Natural killer cell (primary cell): ENCODE measurements at places on chromosomes 2 and 18.

- H3K27me3 ChIP-seq = no peaks in the 10 kb centered on the region
- peaks cover 4% of the 10 kb centered on the region for H3K4me1 ChIP-seq
- no peaks in the 10 kb centered on the region for H3K36me3 ChIP-seq
These were observed 46.3 kb upstream of the CREB1 start for GRCh38 chr2:207483477-207483876.

GRCh38 chr2:79511320-79511951 is 1.4 kb upstream of the CTNNA2 start:
- H3K27me3 ChIP-seq = peaks cover 6% of the 10 kb centered on the region
- no peak for DNase-seq
- no peak overlapping the region for H3K27ac ChIP-seq
- H3K36me3 ChIP-seq = no peaks in the 10 kb centered on the region

- no peak overlapping the region for H3K27ac ChIP-seq
- H3K36me3 ChIP-seq = no peaks in the 10 kb centered on the region
- H3K4me3 ChIP-seq = no peak overlapping the region
- no peaks in the 10 kb centered on the region for H3K27me3 ChIP-seq
These were observed 81.4 kb downstream of the MYCN start for GRCh38 chr2:16021611-16022363.

- H3K4me3 ChIP-seq = no peak overlapping the region
- no peak for DNase-seq
- no peaks in the 10 kb centered on the region for H3K4me1 ChIP-seq
- no peaks in the 10 kb centered on the region for H3K27me3 ChIP-seq
- H3K27ac ChIP-seq = no peak overlapping the region
- no peaks in the 10 kb centered on the region for H3K36me3 ChIP-seq
These were observed 155.8 kb upstream of the RND3 start for GRCh38 chr2:150643114-150643725.

- H3K27me3 ChIP-seq = no peaks in the 10 kb centered on the region
- DNase-seq = no peak
- H3K27ac ChIP-seq = no peak overlapping the region
- H3K4me1 ChIP-seq = no peaks in the 10 kb centered on the region
- H3K36me3 ChIP-seq = no peaks in the 10 kb centered on the region
- no peak overlapping the region for H3K4me3 ChIP-seq
These were observed 455.1 kb upstream of the DDX18 start for GRCh38 chr2:117359266-117359914.

GRCh38 chr2:176135035-176135440 is 5.5 kb downstream of the HOXD8 start:
- no peak overlapping the region for H3K4me3 ChIP-seq
- no peaks in the 10 kb centered on the region for H3K36me3 ChIP-seq
- H3K27ac ChIP-seq = no peak overlapping the region

DNA sequence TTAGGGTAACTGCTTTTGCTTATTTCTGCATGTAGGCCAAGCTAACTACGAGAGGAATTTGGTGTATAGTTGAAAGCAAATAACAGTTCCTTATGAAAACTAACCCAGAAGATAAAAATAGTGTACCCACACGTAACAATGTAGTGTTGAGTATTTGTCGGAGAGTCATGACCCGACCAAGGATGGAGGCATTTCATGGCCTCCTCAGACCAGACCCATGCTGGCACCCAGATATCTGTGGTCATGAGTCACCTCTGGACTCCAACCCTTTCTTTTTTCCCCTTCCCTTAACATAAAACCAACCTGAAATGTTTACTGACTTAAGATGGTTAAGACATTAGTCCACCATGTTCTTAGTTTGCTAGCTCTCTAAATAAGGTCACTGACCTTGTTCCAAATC is 318.7 kb downstream of the NOL4 start:
- DNase-seq = no peak
- H3K27me3 ChIP-seq = no peaks in the 10 kb centered on the region
- no peak overlapping the region for H3K27ac ChIP-seq
- no peaks in the 10 kb centered on the region for H3K4me1 ChIP-seq

- H3K36me3 ChIP-seq = no peaks in the 10 kb centered on the region
- H3K4me3 ChIP-seq = no peak overlapping the region
- H3K27ac ChIP-seq = no peak overlapping the region
- no peak for DNase-seq
- H3K27me3 ChIP-seq = no peaks in the 10 kb centered on the region
- H3K4me1 ChIP-seq = no peaks in the 10 kb centered on the region
These were observed 27.6 kb upstream of the ASB1 start for GRCh38 chr2:238399094-238399493.

GRCh38 chr2:15315411-15315810 is 245.7 kb downstream of the NBAS start:
- no peak for DNase-seq
- no peaks in the 10 kb centered on the region for H3K27me3 ChIP-seq
- peaks cover 36% of the 10 kb centered on the region for H3K4me1 ChIP-seq
- peak overlapping the region; percentile 43 for H3K27ac ChIP-seq

DNA sequence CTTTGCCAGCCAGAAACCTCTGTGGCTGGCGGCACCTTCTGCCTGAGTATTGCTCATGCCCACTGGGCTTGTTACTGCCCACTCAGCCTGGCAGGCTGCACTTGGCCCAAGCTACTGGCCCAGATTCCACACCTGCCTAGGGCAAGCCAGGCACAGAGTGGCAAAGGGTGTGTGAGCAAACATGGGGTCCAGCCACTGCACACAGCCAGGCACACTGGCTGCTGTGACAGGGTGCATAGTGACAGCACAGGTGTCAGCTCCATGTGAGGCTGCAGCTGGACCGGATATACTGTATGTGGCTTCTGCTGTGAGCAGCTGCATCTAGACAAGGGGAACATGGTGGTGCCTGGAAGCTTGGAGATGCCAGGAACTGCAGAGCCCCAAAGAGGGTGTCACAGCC is 113.9 kb downstream of the COPS8 start:
- DNase-seq = no peak
- no peak overlapping the region for H3K4me3 ChIP-seq
- no peaks in the 10 kb centered on the region for H3K36me3 ChIP-seq
- H3K27ac ChIP-seq = no peak overlapping the region

GRCh38 chr18:42025491-42025890 is 70.5 kb downstream of the PIK3C3 start:
- no peaks in the 10 kb centered on the region for H3K4me1 ChIP-seq
- H3K27me3 ChIP-seq = no peaks in the 10 kb centered on the region
- H3K4me3 ChIP-seq = no peak overlapping the region
- no peak overlapping the region for H3K27ac ChIP-seq
- peaks cover 32% of the 10 kb centered on the region for H3K36me3 ChIP-seq

DNA sequence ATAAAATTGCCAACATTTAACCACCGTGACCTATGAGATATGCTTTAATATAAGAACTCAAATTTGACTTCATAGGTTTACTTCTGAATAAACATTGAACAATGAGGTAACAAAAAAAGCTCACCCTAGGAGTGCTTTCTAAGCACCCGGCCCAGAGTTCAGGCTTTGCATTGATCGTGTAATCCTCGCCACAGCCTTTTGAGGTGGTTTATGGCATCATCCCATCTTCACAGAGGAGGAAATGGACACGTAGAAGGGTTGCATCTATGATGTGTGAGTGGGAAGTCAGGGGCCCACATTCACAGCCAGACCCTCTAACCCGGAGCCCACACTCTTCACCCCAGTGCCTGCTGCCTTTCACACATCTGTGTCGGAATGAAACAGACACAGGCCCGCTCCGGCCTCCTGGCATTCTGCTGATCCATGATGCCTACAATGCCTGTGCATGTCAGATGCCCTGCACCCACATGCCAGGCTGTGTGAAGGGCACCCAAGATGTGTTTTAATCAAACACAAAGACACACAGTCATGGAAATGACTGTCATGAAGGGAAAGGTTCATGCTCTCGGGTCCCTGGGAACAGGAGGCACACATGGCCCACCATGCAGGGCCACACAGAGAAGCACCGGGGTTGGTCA is 48.6 kb upstream of the RPL31 start:
- DNase-seq = peak; percentile 23
- H3K4me1 ChIP-seq = no peaks in the 10 kb centered on the region
- H3K4me3 ChIP-seq = no peak overlapping the region
- H3K27ac ChIP-seq = no peak overlapping the region
- no peaks in the 10 kb centered on the region for H3K27me3 ChIP-seq

- no peaks in the 10 kb centered on the region for H3K4me1 ChIP-seq
- no peak overlapping the region for H3K27ac ChIP-seq
- no peak overlapping the region for H3K4me3 ChIP-seq
- no peaks in the 10 kb centered on the region for H3K27me3 ChIP-seq
- no peaks in the 10 kb centered on the region for H3K36me3 ChIP-seq
These were observed 519.1 kb downstream of the SOX11 start for GRCh38 chr2:6211236-6211635.

GRCh38 chr2:174193737-174194136 is 54.6 kb downstream of the OLA1 start:
- no peaks in the 10 kb centered on the region for H3K36me3 ChIP-seq
- no peak for DNase-seq
- no peak overlapping the region for H3K27ac ChIP-seq
- no peaks in the 10 kb centered on the region for H3K27me3 ChIP-seq

DNA sequence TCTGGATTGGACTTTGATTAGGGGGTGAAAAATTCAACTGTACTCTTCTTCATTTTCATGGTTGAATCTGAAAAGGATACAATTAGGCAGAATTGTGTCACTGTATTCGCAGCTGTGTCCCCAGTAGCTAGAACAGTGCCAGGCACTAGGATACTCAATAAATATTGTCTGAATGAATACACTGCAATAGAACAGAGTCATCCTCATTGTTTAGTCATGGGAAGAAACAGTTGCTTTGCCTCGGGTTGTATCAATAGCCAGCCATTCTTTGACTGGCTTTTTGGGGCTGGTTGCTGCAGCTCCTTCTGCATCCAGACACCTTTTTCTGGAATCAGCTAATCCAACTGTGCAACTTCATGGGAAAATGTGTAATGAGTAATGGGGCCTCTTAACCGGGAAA is 18.1 kb upstream of the DYNC1I2 start:
- H3K36me3 ChIP-seq = no peaks in the 10 kb centered on the region
- no peak overlapping the region for H3K4me3 ChIP-seq
- DNase-seq = no peak
- no peaks in the 10 kb centered on the region for H3K4me1 ChIP-seq

DNA sequence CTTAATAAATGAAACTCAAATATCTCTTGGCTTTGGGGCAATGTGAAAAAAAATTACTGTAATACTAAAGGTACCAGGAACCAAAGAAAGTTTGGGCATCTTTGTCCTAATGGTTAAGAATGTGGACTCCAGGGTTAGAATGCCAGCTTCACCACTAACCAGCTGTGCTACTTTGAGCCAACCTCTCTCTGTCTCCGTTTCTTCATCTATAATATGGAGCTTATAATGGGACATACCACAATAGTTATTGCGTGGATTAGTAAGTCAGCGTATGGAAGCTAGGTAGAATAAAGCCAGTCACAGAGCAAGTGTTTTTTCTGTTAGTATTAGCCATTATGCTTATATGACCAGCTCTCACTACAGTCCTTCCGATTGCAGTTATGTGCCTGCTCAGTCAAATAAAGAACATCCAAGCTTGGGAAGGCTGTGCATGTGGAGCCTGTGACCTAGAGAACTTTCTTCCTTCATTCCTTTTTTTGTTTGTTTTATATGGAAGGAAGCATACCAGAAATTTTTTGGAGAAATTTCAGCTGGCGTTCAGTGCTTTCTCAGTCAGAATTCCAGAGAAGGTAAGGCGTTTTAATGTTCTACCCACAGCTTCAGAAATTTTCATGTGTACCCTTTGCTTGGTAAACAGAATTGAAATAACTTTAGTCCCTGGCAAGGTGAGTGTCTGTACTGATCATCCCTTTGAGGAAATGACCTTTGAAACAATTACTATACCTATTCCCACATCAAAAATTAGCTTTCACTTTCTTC is 114.0 kb upstream of the RND3 start:
- no peak overlapping the region for H3K27ac ChIP-seq
- no peaks in the 10 kb centered on the region for H3K4me1 ChIP-seq
- no peak for DNase-seq
- no peaks in the 10 kb centered on the region for H3K27me3 ChIP-seq

DNA sequence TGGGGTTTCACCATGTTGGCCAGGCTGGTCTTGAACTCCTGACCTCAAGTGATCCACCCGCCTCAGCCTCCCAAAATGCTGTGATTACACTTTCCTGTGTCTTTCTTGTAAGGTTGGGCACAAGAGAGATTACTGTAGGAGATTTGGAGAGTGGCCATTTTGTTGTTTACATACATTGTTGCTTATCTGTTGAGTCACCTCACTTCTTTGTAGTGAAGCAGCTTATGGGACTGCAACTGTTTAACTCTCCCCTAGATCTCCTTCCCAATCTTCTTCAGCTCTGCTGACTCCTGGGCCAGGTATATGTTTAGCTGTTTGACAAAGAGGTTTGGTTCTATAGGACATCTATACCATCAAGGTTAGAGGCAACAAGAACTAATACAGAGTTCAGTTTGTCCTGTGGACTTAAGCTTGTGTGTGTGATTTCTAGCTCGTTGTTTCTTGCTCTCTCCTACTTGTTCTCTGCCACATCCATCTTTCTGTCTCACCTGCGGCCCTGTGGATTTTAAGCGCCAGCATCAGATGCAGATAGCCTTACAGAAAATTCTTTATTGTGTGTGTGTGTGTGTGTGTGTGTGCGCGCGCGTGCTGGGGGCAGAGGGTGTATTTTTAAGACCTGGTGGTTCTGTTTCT is 95.4 kb downstream of the HAUS1 start:
- no peaks in the 10 kb centered on the region for H3K27me3 ChIP-seq
- no peak overlapping the region for H3K4me3 ChIP-seq
- H3K27ac ChIP-seq = no peak overlapping the region
- DNase-seq = no peak
- H3K4me1 ChIP-seq = peaks cover 6% of the 10 kb centered on the region

GRCh38 chr2:73759285-73759764 is 20.6 kb downstream of the DUSP11 start:
- H3K4me1 ChIP-seq = no peaks in the 10 kb centered on the region
- no peak for DNase-seq
- no peaks in the 10 kb centered on the region for H3K27me3 ChIP-seq
- no peak overlapping the region for H3K4me3 ChIP-seq
- peaks cover 43% of the 10 kb centered on the region for H3K36me3 ChIP-seq

- H3K36me3 ChIP-seq = no peaks in the 10 kb centered on the region
- DNase-seq = no peak
- H3K4me1 ChIP-seq = no peaks in the 10 kb centered on the region
- no peak overlapping the region for H3K4me3 ChIP-seq
- no peak overlapping the region for H3K27ac ChIP-seq
These were observed 45.5 kb downstream of the OSR1 start for GRCh38 chr2:19312949-19313348.

DNA sequence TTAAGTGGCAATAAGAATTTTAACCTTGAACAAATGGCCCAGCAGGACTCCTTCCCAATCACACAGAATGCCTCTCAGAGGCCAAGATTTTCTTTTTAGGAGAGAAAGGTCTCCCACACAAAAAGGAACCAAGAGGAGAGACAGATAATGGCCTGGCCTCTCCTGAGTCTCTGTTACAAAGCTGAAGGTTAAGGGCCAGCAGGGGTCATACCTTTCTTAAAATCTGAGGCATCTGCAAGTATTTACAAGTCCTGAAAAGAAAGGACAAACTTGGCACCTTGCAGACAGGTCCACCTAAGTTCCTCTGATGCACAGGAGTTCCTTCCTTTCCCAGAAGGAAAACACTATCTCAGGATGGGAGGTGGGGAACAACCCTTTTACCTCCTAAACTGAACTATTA is 142.3 kb downstream of the TMEM163 start:
- peaks cover 9% of the 10 kb centered on the region for H3K4me1 ChIP-seq
- no peak overlapping the region for H3K27ac ChIP-seq
- H3K36me3 ChIP-seq = no peaks in the 10 kb centered on the region
- H3K27me3 ChIP-seq = no peaks in the 10 kb centered on the region
- H3K4me3 ChIP-seq = no peak overlapping the region

- H3K4me3 ChIP-seq = no peak overlapping the region
- no peaks in the 10 kb centered on the region for H3K36me3 ChIP-seq
- no peak overlapping the region for H3K27ac ChIP-seq
- no peak for DNase-seq
These were observed 66.1 kb upstream of the EPC2 start for GRCh38 chr2:148578493-148578884.

GRCh38 chr2:64760128-64760527 is 106.4 kb upstream of the SERTAD2 start:
- no peaks in the 10 kb centered on the region for H3K36me3 ChIP-seq
- no peak overlapping the region for H3K27ac ChIP-seq
- no peak for DNase-seq
- no peaks in the 10 kb centered on the region for H3K4me1 ChIP-seq
